Right ventricle myocardium inferior (tissue), 1 donor: ENCODE measurements at places on chromosomes 7 and 10.

DNA sequence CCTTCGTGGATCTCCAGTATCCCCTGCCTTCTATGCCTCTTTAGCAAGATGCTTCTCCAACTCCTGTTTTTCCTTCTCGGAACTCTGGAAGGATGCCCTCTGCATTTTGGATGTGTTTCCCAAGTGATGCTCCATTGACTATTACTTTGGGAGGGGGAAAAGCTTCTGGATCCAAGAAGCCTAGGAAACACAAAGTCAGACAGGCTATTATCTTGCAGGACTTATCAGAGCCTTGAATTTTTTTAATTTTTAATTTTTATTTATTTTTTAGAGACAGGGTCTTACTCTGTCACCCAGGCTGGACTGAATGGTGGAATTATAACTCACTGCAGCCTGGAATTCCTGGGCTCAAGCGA lies 21.1 kb downstream of the TMEM270 start:
- DNase-seq: no peak

DNA sequence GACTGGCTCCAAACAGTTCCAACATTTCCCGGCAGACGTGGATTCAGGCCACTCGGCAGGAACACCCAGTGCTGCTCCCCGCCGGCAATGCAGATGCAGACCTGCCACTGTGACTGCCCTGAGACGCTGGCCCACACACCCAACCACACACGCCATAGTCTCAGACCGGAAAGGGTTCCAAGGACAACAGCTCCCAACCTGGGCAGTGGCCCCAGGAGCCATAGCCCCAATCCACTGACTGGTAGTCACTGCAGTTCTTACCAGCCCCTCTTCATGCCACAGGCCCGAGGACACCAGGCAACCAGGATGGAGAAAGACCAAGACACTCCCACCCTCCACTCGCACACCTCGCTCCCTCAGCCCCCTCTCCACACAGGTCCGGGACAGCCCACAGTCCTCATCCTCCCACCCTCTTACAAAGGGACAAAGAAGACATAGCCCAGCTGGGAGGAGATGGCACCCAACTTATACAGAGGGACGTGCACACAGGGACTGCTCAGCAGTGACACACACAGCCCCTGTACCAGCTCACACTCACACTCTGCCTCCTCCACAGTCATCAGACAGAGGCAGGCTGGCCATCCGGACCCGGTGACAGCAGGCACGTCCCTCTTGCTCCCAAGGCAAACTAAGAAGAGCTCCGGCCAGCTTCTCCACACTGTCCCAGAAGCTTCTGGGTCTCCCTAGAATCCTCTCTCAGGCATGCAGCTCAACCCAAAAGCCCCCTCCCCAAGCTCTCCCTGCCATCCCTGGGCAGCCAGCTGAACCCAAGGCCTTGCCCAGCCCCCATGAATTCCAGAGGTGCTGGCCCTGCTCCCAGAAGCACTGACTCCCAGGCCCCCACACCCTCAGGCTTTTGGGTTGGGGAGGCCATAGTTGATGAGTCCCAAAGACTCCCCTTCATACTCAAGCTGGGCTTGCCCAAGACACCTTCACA lies 24.8 kb downstream of the KCNH2 start:
- DNase-seq: no peak

GRCh38 chr7:2128601-2129322 lies 104.0 kb downstream of the MAD1L1 start:
- DNase-seq: no peak

- DNase-seq: peak; percentile 83
These were observed 80.5 kb upstream of the PPIF start for GRCh38 chr10:79266543-79267312.

- no peak for DNase-seq
These were observed 383.8 kb downstream of the TNS3 start for GRCh38 chr7:47198159-47198558.

- no peak for DNase-seq
These were observed 159.2 kb downstream of the BTAF1 start for GRCh38 chr10:92082583-92083280.

DNA sequence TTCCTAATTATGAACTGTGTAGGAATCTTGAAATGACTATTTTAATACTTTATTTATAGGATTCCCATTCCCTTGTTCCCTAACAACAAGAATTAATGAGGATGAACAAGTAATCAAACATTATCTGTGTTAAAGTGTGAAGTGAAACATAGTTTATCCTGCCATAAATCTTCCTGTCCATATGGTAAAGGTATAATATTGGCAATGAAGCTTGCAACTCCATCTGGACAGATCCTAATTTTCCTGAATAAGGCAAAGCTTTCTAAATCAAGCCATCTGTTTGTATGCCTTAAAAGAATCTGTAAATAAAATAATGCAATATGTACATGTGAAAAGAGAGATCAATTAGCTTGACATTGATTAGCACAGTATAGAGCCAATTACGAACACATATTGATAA lies 529.0 kb downstream of the ANKRD7 start:
- DNase-seq: no peak

- DNase-seq: no peak
These were observed 6.1 kb upstream of the HOXA2 start for GRCh38 chr7:27108390-27109127.

- no peak for DNase-seq
These were observed 123.0 kb downstream of the ANLN start for GRCh38 chr7:36512616-36513015.

GRCh38 chr7:142629588-142630260 lies 119.5 kb upstream of the PRSS1 start:
- DNase-seq: no peak

- DNase-seq: no peak
These were observed 30.0 kb downstream of the ADAMTS14 start for GRCh38 chr10:70702190-70702763.

DNA sequence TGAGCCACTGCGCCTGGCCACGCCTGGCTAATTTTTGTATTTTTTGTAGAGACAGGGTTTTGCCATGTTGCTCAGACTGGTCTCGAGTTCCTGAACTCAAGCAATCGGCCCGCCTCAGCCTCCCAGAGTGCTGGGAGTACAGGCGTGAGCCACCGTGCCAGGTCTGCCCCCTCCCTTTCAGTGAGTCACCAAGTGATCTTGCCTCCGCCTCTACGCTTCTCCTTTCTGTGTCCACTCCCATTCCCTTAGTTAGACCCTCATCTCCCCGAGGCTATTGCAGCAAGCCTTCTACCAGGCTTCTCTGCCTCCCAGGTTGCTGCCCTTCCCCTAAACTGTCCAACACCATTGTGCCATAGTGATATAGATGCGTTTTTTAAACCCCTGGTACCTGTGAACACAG lies 32.9 kb downstream of the CDC123 start:
- DNase-seq: no peak
